ENCODE measurements at places on chromosomes 7 and 10. TPM values are rescaled to one million over a fixed set of nuclear protein-coding genes. Genes with fewer than 3 reads are reported as not detected.

Gene DRGX
- total RNA-seq = not detected

Gene CHST15
- total RNA-seq = 17.3 TPM

Gene UPK3B
- 1.7 TPM for total RNA-seq

Gene ACTL6B
- not detected for total RNA-seq

Gene RADIL
- total RNA-seq = not detected

Gene PPP1R17
- not detected for total RNA-seq

Gene KLF14
- not detected for total RNA-seq

Gene TSPAN12
- 7.0 TPM for total RNA-seq

Gene EVX1
- total RNA-seq = not detected

Gene FGFR2
- 5.5 TPM for total RNA-seq

Gene NXPH1
- total RNA-seq = not detected

Gene CALML3
- 2.7 TPM for total RNA-seq

Gene GAD2
- total RNA-seq = not detected

Gene FAM25C
- total RNA-seq = not detected

Gene SPAM1
- not detected for total RNA-seq

Gene HSPA14
- 15.3 TPM for total RNA-seq

Gene MOGAT3
- total RNA-seq = not detected

Gene ADRB1
- 4.0 TPM for total RNA-seq

Gene SOSTDC1
- total RNA-seq = 0.24 TPM

Gene FFAR4
- total RNA-seq = not detected

Gene ADGRA1
- total RNA-seq = not detected

Gene LIPN
- total RNA-seq = not detected

Gene PLEKHS1
- under 0.01 TPM for total RNA-seq

Gene GPNMB
- total RNA-seq = 142 TPM

Gene GPR37
- 1.4 TPM for total RNA-seq

Gene TRIM4
- total RNA-seq = 40.1 TPM

Gene NPY4R
- not detected for total RNA-seq

Gene GRM3
- total RNA-seq = not detected
